ENCODE measurements at places on chromosomes 13 and 19.
A peak's percentile ranks its signal among the peaks of the same experiment; 100 is the strongest.

GRCh38 chr13:53340505-53341143 lies 312.0 kb downstream of the OLFM4 start:
- no peak for DNase-seq

DNA sequence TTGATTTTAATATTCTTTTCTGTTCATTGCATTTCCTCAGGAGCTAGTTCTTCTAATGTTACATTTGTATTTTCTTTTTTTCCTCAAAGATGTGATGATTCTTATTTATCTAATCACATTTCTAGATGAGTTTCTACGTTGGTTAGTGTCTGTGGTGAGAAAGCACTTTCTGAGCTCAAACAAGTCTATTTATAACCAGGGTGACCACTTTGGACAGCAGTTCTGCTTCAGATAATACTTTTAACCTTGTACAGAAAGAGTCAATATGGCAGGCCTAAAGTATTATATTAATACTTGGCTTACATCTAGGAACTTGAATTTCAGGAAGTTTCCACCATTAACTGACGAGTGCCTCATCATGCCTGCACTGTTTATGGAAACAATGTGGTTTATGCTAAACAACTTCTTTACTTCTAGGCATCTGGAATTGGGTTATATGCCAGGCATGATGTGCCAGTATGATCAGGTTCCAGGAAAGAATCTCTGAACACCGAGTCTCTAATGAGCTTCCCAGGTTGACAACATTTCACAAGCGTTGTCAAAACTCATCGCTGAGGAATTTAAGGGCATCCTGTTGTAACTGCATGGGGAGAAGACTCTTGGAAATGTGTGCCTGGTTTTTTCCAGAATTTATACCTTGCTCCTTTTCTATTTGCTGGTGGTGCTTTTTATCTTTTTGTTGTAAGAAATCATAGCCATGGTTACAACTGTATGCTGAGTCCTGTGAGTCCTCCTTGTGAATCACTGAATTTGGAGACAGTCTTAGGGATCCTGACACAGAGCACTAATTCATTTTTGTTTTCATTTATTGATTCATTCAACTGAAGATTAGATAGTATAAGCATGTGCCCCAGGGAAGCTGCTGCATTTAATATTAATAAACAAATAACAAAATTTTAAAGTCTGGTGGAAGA lies 344.4 kb upstream of the PCDH9 start:
- DNase-seq: no peak

GRCh38 chr13:43088093-43088511 lies 64.7 kb downstream of the DNAJC15 start:
- no peak for DNase-seq

DNA sequence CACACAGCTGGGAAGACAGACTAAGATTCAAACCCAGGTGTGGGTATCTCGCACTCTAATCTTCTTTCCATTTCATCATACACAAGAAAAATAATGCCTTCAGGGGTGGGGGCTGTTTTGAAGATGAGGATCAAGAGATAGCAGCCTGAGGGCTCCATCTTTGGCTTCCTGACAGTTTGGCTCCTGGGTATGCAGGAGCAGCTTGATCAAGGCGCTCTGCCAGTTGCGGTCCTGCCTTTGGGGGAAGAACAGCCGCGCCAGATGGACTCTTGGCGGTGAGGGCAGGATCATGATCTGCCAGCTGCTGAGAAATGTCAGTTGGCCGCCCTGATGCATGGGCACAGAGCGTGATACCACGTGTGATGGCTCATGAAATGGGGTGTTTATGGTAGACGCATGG lies 119.1 kb downstream of the IER2 start:
- DNase-seq: no peak

- no peak for DNase-seq
These were observed 142.9 kb upstream of the SERP2 start for GRCh38 chr13:44230736-44231135.

DNA sequence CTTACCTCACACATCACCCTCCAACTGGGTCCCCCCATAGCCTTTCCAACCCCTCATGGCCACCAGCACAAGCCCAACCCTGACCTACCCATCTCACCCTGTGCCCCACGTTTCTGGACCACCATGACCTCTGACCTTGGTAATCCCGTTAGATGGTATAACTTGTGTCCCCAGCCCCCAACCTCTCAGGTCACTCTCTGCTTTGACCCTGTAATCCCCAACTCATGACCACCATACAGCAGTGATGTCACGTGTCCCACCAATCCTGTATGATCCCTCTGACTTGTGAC lies 8.5 kb downstream of the KLC3 start:
- DNase-seq: no peak

DNA sequence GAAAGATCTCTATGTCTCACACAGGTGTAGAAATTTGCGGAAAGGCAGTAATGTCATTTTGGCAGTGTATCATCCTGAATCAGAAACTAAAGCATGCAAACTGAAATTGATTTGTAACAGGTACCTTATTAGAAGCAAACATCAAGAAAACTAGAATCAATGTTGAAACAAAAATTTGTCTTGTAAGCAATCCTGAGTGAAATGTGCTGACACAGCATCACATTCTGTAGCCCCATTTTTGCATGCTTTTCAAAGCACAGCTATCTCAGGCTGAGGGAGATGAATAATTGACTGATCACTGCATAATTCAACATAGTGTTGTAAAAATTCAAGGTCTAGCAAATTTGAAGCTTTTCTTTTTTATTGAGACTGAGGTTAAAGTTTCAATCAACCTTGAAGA lies 539.7 kb downstream of the DACH1 start:
- no peak for DNase-seq

- DNase-seq: no peak
These were observed 1992.9 kb upstream of the PCDH20 start for GRCh38 chr13:63408331-63409189.

DNA sequence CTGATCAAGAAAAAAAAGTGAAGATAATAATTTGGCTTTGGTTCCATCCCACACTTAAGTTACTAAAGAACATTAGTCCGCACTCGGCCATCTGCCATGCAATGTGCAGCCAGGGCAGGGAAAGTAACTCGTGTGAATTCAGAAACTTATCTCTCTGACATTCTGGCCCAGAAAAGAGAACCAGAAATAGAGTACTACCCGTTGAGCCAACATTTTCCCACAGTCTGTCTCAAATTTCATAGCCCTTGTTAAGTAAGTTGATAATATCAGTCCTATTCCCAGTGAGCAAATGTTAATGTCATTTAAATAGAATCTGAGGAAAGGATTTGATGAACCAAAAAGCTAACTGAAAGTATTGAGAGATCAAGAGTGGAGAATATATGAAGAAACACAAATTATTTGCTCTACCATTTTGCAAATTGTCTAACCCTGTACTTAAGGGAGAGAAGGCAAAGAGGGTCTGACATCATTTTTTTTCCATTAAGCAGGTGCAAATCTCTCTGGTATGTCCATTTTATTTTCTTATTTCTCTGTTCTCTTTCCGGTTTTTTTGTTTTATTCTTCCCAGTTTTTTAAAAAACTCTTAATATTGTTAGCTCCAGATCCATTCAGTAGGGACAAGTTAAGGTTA lies 156.3 kb downstream of the NDFIP2 start:
- DNase-seq: no peak

DNA sequence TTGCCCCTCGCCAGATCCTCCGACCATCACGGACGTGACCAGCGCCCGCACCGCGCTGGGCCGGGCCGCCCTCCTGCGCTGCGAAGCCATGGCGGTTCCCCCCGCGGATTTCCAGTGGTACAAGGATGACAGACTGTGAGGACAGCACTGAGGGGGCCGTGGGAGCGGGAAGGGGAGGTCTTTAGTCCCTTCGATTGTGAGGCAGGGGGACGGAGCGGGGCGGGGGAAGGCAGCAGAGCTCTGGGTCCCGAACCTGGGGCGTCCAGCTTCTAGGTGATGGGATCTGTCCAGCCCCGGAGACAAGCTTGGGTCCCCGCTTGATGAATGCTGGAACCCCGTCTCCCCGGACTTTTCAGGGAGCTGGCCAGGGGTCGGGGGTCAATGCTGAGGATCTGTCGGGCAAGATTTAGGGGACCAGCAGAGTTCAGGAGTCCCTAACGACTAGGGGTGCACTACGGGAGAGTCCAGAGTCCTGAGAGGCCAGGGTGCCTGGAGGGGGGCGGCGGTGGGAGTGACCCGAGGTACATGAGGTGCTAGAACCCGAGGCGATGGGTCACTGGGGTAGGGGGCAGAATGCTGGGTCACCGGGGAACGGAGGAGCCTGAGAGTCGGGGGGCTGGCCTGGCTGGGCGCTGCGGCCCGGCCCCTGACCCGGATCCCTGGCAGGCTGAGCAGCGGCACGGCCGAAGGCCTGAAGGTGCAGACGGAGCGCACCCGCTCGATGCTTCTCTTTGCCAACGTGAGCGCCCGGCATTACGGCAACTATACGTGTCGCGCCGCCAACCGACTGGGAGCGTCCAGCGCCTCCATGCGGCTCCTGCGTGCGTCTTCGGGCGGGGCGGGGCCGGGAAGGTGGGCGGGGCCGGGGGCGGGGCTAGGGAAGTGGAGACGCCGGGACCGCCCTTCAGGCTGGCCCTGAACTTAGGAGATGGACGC lies 14.6 kb downstream of the VSIG10L start:
- no peak for DNase-seq

- DNase-seq: peak; percentile 63
These were observed 74.3 kb upstream of the UBL3 start for GRCh38 chr13:29924482-29925350.

DNA sequence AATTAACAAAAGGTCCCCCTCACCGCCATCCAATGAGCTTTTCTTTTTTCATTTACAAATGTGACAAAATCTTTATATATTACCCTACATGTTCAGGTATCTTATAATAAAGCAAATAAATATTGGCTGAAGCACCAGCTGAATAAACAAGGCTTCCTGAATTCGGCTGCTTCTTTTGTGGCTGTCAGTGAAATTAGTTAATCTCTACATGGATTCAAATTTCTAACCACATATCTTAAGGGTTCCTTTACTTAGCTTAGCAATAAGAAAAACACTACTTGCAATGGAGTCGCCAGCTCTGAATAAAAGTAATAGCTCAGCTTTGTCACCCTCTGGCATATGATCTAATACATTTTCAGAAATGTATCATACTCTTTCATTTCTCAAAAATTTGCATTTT lies 104.3 kb downstream of the CCNA1 start:
- DNase-seq: no peak
